GM18507 (cell line): ENCODE measurements at places on chromosomes 7 and 10.

GRCh38 chr10:79582096-79582495 lies 21.9 kb upstream of the SFTPA2 start:
- no peak for DNase-seq

DNA sequence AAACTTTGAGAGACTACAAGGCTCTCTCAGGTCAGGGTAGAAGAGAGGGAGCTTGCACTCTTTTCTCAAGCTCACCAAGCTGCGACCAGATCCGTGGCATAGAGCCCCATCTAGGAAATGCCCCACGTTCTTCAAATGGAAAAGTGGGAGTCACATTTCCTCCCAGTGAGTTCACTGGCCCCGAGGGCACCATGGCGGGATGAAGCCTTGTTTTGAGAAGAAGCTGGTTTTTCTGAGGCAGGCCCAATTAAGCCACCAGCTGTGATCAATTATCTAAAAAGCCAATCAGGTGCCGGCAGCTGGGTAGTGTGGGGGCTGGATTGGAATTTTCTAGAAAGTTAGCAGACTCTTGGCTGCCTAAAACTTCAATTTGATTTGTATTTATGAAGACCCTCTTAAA lies 101.4 kb downstream of the ZNF365 start:
- no peak for DNase-seq

- no peak for DNase-seq
Measured at GRCh38 chr10:43229208-43230061, 37.4 kb downstream of the RASGEF1A start.

DNA sequence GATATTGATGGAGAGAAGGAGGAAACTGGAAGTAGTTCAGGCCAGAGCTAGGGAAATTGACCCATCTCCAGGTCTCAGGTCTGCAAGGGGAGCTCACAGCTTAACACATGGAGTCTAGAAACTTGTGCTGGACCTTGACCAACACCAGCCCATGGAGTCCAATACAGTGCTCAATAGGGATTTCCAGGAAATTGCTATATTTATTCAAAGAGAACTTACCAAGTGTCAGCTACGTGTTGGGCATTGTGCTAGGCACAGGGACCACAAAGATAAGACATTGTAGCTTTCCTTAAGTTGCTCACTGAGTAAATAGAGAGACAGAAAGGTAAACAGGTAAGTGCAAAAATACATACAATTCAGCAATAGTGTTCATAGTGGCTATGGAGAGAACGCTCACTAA lies 72.7 kb upstream of the ATRNL1 start:
- DNase-seq: no peak

DNA sequence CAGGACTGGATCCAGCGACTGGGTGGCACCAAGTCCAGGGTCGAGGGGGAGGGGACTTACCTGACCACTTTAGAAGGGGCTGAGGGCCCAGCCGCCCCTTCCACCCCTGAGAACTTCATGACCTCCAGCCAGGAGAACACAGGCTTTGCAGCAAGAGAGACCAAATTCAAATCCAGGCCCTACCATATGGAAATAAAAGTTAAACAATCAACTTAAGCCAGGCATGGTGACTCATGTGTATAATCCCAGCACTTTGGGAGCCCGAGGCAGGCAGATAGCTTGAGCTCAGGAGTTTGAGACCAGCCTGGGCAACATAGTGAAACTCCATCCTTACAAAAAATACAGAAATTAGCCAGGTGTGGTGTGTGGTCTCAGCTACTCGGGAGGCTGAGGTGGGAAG lies 61.9 kb downstream of the COL13A1 start:
- DNase-seq: no peak

DNA sequence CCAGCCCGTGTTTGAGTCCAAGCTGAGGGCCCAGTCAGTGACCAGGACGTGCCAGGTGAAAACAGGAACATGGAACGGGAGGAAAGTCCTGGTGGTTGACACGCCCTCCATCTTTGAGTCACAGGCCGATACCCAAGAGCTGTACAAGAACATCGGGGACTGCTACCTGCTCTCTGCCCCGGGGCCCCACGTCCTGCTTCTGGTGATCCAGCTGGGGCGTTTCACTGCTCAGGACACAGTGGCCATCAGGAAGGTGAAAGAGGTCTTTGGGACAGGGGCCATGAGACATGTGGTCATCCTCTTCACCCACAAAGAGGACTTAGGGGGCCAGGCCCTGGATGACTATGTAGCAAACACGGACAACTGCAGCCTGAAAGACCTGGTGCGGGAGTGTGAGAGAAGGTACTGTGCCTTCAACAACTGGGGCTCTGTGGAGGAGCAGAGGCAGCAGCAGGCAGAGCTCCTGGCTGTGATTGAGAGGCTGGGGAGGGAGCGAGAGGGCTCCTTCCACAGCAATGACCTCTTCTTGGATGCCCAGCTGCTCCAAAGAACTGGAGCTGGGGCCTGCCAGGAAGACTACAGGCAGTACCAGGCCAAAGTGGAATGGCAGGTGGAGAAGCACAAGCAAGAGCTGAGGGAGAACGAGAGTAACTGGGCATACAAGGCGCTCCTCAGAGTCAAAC lies 5.2 kb downstream of the GIMAP5 start:
- no peak for DNase-seq

- no peak for DNase-seq
Measured at GRCh38 chr10:65675236-65675635, 1250.6 kb upstream of the LRRTM3 start.

DNA sequence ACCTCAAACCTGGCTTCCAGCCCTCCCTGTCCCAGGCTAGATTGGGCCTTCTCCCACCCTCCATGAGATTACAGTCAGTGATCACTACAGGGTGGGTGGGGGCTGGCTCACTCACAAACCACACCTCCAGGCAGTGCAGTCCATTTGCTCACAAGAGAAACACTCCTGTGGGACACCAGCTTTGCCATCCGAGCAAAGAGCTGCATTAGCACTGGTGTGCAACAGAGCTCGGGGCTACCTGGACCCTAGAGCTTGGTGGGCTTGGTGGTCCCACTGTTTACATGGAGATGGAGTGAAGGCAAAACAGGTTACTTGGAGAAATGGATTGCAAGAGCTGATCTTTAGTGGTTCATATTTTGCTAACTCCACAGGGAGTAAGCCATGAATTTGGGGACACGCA lies 451.7 kb upstream of the ZMIZ1 start:
- DNase-seq: no peak

DNA sequence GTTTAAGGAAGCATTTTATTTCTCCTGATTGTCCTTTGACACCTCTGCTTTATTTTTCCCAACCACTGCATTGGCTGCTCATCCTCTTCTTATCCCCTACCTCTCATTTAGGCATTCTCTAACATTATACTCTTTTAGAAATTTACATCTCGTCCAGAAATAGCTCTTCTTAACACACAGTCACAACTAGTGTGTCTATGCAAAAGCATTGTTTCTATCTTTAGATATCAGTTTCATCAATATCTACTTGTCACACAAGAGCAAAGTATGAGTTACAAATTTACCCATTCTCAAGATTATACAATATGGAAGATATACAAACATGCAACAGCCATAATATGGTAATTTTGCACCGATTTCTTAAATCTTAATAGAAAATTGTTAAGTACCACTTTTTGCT lies 35.7 kb upstream of the MDFIC start:
- no peak for DNase-seq

- no peak for DNase-seq
Measured at GRCh38 chr10:62050346-62050892, 148.9 kb downstream of the ARID5B start.

- DNase-seq: no peak
Measured at GRCh38 chr10:121362026-121362425, 236.2 kb downstream of the FGFR2 start.

DNA sequence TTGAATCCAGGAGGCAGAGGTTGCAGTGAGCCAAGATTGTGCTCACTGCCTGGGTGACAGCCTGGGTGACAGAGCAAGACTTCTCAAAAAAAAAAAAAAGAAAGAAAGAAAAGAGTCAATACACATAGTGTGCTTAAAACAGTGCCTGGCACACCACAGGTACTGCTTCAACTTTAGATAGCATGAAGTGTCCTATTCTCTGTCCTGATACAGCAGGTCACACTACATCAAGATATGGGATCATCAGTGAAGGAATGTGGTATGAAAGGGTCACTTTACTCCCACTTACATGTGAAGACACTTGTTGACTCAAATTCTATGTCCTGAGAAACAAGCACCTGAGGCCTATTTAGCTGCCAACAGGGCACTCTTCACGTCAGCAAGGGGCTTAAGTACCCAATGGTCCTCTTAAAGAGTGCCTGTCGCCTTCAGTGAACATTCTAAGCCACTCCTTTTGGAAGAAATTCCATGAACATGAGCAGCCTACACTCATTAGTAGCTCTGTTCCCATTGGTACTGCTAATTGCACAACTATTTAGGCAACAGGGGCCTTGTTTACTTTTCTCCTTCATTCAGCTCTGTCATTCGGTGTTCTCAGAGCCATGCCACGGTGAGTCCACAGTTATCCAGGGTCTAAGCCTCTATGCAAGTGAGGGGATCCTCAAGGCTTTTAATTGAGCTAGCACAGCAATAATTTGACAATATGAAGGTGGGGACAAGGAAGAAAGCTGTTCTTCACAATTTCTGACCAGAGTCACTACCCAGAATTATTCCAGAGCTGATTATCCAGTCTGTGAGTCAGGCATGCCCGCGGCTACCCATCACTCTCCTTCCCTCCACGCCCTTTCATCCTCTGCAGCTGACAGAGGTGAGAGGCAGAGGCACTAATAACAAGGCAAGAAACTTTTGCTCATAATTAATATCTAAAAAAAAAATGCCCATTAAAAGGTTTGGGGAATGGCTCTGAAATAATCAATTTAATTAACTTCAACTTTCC lies 56.6 kb upstream of the PTN start:
- DNase-seq: no peak

DNA sequence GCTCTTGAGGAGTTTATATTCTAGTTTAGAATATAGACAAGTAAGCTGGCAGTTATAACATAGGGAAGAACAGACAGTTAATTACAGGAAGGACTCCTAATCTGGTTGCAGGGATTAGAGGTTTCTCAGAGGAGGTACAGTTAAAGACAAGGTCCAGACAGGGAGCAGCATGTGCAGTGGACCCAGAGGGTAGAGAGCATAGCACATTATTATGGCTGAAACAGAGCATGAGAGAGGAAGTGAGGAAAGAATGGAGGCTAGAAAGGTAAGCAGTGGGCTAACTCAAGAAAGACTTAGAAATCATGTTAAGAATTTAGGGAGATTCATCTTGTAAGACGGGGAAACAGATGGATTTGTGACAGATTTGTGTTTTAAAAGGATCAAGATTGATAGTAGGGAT lies 9.7 kb downstream of the MIOS start:
- DNase-seq: no peak

DNA sequence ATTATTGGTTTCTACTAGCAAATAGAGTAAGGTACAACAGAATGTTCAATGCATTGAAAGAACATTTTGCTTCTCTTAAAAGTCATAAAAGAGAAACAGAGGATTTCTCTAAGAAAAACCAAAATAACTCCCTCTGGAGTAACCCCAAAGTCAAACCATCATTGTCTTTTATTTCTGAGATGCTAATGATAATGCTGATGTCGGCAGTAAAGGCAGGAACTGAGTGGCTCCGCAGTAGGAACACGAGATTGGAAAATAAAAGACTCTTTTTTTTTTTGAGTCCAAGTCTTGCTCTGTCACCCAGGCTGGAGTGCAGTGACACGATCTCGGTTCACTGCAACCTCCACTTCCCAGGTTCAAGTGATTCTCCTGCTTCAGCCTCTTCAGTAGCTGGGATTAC lies 2.7 kb upstream of the USP54 start:
- DNase-seq: no peak

DNA sequence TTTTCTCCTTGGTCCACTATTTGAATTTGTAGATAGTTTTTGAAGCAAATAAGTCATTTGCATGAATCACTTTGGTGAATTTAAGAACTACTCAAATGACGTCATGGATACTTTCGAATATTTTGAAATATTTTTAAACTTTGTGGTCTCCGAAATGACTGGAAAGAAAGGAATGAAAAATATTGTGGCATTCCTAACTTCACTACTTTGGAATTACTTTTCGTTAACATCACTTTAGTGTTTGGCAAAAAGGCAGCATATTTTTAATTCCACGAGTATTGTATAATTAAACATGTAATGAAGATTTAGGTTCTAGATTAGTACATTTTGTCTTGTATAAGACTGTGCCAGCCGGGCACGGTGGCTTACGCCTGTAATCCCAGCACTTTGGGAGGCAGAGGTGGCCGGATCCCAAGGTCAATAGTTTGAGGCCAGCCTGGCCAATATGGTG lies 35.3 kb upstream of the ZRANB1 start:
- DNase-seq: no peak

DNA sequence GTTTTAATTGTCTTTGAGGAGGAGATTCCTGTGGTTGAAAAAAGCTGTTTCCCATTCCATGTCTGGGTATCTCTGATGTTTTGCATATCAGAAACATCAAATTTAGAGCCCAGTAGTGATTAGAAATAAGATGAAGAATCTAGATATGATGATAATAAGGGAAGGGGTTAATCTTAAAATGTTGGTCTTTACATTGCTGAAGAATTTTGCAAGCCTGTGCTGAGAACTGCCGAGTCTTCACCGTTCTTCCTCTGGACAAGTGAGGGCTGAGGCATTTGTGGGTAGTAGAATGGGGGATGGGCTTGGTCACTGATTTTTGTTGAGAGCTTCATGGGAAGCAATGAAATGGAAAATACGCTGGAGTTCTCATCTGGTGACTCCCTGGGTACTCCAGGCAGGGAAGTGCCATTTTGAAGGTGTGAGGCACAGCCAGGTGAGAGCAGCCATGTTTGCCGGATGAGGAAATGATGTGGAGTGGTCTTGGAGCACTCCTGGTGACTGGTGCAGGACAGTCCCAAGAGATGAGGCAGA lies 10.2 kb downstream of the TCF7L2 start:
- DNase-seq: no peak
